CD8-positive, alpha-beta memory T cell (primary cell): ENCODE measurements at places on chromosomes 3 and 15.

DNA sequence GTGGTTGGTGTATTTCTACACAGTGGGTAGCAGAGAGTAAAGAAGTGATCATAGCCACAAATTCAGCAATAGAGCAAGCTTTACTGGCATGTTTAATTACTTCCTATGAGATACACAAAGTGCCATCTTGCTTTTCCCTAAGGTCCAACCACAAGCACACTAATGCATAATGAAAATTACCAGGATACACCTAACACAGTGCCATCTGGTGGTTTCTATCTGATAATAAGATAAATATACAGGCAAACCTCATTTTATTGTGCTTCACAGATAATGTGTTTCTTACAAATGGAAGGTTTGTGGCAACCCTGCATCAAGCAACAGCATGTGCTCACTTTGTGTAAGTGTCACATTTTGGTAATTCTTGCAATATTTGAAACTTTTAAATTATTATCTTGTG, 223.0 kb downstream of the NSUN3 start:
- DNase-seq, result no peak

- no peak for DNase-seq
These were observed 77.7 kb upstream of the NUDT16 start for GRCh38 chr3:131303848-131304247.

DNA sequence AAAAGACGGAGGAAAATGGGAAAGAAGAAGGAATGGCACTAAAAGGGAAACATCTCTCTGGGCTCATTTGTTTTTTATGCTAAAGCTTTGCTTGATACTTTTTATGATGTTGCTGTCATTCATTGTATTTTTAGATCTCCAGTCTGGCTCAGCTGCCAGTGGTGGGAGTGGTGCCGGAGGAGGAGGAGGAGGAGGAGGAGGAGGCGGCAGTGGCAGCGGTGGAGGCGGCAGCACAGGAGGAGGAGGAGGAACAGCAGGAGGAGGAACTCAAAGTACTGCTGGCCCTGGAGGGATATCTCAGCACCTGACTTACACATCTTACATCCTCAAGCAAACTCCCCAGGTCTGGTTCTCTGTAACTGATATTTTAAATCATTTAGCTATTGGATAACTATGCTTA, 49.6 kb downstream of the MAP6D1 start:
- no peak for DNase-seq

DNA sequence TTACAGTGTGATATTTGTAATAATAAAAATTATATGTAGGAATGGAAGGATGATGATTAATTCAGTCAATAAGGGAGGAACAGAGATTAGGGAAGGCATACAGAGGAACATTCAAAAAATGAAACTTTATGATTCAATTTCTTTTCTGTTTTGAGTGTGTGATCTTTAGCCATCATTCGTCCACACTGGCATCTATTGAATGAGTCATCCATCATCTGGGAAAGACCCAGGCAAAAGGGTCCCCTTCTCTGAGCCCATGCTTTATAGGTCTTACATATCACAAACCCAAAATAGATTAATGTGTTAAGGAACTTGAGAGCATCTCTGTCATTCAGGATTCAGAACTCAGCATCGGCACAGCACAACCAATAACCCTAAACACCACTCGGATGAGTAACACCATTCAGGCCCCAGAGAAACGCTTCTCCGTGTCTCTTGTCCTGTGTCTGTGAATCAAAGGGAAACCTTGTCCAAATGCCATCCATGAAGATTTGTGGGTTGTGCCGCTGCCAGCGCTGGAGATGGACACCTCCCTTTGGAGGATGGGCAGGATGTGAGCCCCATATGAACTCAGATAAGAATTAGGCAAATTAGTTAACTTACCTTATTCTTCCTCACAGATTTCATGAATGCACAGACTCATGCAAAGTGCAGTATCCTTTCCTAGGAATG, 21.7 kb upstream of the TPM1 start:
- no peak for DNase-seq

DNA sequence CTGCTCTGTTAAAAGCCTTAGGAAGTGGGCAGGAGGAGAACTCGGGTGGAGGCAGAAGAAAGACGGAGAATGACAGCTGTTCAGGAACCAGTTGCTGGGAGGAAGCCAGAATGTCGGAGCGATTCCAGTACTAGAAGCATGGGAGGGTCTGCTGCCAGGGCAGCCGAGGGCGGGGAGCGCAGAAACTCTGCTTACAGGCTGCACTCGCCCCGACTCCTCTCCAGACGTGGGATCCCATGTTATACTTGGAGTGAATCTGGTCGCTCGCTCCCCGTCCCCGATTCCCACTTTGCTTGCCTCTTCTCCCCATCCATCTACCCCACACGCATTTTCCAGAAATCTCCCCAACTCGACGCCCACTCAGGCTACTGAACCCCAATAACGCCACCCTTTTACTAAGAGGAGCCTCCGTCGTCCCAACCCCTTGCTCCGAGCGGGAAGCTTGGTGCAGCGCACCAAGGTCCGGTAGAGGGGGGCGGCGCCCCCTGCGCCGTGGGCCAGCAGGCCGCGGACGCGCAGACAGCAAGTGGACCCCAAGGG, 665 bp downstream of the GATM start:
- no peak for DNase-seq

GRCh38 chr3:19711160-19711782, 222.7 kb downstream of the EFHB start:
- DNase-seq, result no peak
